ENCODE measurements at places on chromosomes 1 and 21. TPM values are rescaled to one million over a fixed set of nuclear protein-coding genes. Genes with fewer than 3 reads are reported as not detected.

DNA sequence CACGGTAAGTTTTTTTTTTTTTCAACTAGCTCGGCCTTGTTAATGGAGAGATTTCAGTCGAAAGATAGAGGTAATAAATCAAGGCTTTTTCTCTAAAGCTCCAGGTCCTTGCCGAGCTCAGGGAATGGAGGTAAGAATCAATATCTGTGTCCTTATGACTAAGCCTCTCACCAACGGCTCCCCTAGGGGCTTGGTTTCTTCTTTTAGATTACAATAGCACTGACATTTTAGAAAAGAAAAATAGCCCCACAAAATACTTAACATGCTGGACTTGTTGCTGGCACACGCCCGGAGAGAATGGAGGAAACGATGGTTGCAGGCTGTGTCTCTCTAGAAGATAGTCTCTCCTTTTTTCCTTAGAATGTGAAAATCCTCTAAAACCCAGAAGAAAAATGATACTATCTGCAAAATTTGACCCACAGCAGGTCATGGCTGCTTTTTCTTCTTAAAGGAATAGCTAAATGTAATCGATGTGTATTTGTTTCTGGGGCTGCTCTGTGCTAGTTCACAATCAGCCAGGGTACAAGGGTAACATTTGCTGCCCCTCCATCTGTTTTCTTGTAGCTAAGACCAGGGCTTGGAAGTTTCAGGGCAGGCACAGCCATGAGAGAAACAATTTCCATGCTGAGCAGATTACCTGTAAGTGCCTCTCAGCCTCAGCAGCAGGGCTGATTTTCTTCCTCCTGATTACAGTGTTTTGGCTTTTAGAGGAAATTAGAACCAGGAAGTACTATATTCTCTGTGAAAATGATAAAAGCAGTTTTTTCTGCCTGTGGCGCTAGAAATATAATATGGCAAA is 86.2 kb upstream of the GNG12 start:
- no peak overlapping the region for H3K27ac ChIP-seq
- no peaks in the 10 kb centered on the region for H3K27me3 ChIP-seq
- no peak for DNase-seq
- H3K4me3 ChIP-seq: no peak overlapping the region

DNA sequence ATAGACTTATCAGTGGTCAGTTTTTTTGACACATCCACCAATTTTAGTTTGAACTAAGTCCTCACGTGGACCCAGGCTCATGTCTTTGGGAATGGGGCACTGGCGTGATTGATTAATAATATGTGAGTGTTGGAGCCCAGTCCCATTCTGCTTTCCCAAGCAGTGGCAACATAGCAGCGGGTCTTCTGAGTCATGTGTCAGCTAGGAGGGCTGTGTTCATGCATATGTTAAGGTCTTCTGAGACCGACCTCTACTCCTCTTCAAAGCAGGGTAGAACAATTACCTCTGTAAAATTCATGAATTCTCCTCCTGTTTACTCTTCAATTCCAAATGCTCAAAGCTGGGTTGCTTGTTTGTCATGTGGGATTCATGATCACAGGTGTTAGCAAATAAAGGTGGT is 291.3 kb downstream of the CAMTA1 start:
- no peak for DNase-seq
- H3K36me3 ChIP-seq: peaks cover 6% of the 10 kb centered on the region
- H3K27me3 ChIP-seq: peaks cover 21% of the 10 kb centered on the region
- H3K4me3 ChIP-seq: no peak overlapping the region

GRCh38 chr21:42097860-42098454 is 26.8 kb downstream of the UMODL1 start:
- H3K4me1 ChIP-seq: peaks cover 45% of the 10 kb centered on the region
- no peaks in the 10 kb centered on the region for H3K27me3 ChIP-seq
- peak; percentile 89 for DNase-seq
- peak overlapping the region; percentile 99 for H3K27ac ChIP-seq
- peaks cover 3% of the 10 kb centered on the region for H3K36me3 ChIP-seq

DNA sequence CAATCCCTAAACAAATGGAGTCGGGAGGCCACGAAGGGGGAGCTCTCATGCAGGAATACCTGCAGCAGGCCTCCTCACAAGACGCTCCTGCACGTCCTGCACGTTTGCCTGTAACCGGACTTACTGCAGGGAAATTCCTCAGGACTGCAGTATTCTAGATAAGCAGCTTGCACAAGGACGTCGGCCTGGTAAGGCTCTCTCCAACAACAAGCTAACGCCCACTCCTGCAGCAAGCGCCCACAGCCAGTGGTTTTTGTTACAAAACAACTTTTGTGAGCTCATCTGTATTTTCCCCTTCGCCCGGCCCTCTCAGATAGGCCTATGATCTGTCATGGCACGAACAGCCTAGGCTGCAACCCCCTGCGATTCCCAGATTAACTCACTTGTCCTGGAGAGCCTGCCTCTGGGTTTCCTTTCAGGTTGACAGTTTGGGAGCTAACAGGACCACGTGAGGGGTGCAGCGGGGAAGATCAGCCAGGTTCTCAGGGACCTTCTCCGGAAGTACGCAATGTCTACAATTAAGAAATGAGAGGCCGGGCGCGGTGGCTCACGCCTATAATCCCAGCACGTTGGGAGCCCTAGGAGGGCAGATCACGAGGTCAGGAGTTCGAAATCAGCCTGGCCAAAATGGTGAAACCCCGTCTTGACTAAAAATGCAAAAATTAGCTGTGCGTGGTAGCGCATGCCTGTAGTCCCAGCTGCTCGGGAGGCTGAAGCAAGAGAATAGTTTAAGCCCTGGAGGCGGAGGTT is 921 bp upstream of the MIB2 start:
- H3K27ac ChIP-seq: peak overlapping the region; percentile 75
- H3K4me3 ChIP-seq: peak overlapping the region; percentile 87

Gene SLC45A1
- total RNA-seq: 2.9 TPM

Gene TMCC2
- total RNA-seq: 3.4 TPM
